ENCODE measurements at places on chromosomes 3 and 15.

GRCh38 chr15:49278751-49279150 is 108.7 kb downstream of the GALK2 start:
- DNase-seq, result no peak

- no peak for DNase-seq
These were observed 15.1 kb downstream of the USP4 start for GRCh38 chr3:49324768-49325167.

- no peak for DNase-seq
These were observed 461.3 kb downstream of the MCTP2 start for GRCh38 chr15:94692710-94693109.

- DNase-seq, result no peak
These were observed 23.5 kb upstream of the RFTN1 start for GRCh38 chr3:16536996-16537395.

DNA sequence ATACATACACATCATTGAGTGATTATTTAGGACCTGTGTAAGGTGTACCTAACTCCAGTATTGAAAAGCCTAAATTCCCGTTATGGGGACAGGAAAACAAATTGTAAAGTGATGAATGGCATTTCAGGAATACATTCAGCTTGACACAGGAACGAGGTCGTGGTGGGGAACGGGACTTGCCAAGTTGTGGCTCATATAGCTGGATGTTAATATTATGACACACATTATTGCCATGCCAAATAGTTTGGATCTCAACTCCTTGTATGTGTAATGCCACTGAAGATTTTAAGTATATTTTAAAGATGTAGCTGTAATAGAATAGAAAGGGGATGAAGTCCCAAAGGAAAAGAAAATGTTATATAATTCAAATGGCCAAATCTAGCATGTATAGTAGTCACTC is 227.2 kb upstream of the GOLIM4 start:
- DNase-seq, result no peak

DNA sequence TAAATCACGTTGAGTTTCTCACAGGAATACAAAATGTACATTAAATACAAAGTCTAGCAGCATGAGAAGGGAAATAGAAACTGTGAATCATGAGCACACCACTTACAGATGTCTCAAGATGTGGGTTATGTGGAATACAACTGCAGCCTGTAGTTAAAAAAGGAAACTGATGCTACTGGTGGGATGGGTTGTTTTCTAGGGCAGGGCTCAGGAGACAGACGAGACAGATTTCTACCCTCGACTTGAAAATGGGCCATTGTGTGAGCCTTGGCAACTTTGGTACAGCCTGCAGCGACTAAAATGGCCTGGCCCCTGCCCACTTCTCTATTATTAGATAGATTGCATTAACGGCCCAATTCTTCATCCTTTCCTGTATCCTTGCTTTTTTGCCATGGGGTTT is 293.1 kb downstream of the SUCLG2 start:
- no peak for DNase-seq

GRCh38 chr15:60918234-60918959 is 310.7 kb downstream of the RORA start:
- DNase-seq, result no peak

DNA sequence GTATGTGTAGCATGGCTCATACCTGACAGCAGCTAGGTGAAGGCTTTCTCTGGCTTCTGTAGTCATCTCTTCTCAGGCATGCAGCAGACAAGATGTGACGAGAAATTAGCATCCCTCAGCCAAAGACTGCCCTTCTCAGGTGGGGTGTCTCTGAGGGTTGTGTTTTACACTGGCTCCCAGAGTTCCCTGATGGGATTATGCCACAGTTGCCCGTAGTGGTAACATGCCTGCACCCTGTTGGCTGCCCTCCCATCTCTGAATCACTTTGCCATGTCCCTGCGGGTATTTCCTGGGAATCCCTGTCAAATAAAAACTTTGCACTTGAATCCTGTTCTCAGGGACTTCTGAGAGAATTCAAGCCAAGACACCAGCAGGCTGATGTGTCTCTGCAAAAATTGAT is 70.5 kb downstream of the LRTM1 start:
- no peak for DNase-seq

- no peak for DNase-seq
These were observed 60.2 kb upstream of the SLC4A7 start for GRCh38 chr3:27544372-27544865.

DNA sequence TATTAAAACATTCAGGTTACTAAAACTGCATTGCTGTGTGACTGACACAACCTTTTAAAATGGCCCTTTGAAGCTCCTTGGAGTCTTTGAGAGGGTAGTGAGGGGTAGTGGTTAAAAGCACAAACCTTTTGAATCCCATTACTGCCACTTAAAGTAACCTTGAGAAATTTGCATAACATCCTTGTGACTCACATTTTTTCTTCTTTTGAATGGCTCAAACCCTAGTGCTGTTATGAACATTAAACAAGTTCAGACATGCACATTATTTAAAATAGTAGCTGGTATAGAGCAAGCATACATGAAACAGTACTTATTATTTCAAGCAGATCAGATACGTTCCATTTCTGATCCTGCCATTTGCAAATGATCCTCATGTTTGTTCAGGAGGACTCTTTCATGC is 3.7 kb upstream of the CLDN1 start:
- DNase-seq, result no peak

DNA sequence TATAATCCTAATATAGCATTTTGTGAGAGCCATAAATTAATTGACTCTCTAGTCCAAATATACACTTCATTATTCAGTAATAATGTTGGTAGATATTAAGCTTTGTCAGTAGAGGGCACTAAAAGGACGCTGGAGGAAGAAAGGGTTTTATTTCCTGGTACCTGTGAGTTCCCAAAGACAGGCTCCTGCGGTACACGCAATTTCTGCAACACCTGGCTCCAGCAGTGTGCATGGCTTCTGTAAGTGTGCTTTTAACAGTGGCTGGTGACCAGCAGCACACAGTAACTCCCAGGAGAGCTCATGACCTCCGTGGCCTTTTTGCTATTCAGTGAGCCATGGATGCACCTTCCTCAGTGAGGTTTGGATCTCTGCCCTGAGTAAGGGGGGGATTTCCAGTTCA is 338.3 kb upstream of the ZNF385D start:
- peak; percentile 49 for DNase-seq

- DNase-seq, result no peak
These were observed 62.4 kb upstream of the POLG start for GRCh38 chr15:89396723-89397652.

DNA sequence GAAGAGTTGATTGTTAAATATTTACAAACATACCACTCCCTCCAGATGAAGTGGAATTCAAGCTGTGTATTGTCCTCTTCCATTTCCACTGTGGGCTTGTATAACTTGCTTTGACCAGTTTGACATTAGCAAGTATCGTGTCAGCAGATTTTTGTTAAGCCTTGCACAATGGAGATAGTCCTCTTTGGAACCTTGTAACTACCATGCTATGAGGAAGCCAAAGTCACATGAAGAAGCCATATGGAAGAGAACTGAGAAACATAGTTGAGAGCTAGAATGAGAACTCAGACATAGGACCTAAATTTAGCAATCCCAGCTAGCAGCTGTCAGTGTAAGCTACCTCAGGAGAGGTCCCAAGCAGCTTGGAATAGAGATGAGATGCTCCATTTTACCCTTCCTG is 889.2 kb downstream of the PDCD6IP start:
- no peak for DNase-seq

DNA sequence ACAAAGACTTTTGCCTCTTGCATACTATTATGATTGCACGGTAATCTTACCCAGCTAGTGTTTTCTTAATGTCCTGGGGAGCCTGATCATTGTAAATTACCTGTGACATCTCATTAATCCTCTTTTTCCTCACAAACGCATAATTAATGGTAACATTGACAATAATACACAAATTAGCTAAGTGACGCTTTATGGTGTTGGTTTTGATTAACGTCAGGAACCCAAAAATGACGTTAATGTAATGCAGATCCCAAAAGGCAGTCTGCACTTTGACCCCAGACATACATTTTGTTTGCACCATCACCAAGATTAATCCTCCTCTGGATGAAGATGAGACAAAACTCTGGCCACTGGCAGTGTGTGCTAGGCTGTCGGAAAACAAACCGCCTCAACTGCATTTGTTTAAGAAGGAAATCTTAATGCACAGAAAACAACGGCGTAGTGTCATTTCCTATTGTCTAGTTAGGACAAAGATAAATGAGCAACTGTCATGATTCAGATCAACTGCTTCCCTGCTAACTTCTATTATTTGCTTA is 83.9 kb upstream of the CDIN1 start:
- DNase-seq, result no peak
